Suppressor macrophage treated with lipopolysaccharide for 4 hours (primary cell): ENCODE measurements at places on chromosomes 16 and 17.
A peak's percentile ranks its signal among the peaks of the same experiment; 100 is the strongest.

- DNase-seq = peak; percentile 70
Measured at GRCh38 chr17:57577751-57578607, 167.1 kb downstream of the CCDC182 start.

DNA sequence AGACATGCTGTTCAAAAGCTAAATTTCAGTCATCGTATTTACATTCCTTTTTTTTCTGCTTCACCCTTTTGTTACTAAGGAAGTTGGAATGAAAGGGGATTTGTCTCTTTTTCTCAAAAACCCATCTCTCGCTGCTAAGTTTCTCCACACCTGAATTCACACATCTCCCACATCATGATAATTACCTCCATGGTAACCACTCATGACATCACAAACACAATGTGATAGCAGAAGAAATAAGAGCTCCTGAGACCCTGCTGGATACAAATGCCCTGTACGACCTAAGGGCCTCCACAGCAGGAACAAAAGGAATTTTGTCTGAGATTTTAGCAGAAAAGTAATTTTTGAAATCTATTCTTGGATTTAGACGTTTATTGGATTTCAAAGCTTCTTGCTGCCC lies 82.6 kb upstream of the GNAO1 start:
- DNase-seq = no peak

GRCh38 chr17:4837471-4838308 lies 4.5 kb downstream of the MINK1 start:
- DNase-seq = no peak

DNA sequence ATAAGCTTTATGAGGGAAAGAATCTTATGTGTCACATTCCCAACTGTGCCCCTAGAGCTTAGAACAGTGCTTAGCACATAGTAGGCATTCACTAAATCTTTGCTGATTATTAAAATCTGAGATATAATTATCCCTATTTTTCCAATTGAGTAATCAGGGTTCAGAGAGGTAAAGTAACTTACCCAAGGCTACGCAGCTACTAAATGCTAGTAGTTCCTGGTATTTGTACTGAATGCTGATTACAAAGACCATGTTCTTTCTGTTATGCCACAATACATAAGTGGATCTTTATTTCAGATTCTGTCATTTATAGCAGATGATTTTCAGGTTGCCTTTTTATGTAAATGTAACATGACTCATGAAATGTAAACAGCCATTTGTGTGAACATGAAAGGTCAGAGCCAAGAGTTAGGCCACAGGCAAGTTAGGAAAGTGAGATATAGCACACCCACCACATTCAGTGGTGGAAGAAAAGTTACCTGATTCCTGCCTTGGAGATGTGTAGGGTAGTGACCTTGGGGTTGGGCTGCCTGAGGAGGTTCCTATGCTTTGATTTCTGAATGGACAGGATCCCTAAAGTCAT lies 77.2 kb downstream of the FTO start:
- no peak for DNase-seq

GRCh38 chr17:17059301-17059890 lies 17.1 kb downstream of the MPRIP start:
- DNase-seq = no peak

- peak; percentile 2 for DNase-seq
Measured at GRCh38 chr17:6365200-6365943, 69.5 kb downstream of the AIPL1 start.

GRCh38 chr16:15708096-15708495 lies 58.1 kb downstream of the NDE1 start:
- DNase-seq = no peak

DNA sequence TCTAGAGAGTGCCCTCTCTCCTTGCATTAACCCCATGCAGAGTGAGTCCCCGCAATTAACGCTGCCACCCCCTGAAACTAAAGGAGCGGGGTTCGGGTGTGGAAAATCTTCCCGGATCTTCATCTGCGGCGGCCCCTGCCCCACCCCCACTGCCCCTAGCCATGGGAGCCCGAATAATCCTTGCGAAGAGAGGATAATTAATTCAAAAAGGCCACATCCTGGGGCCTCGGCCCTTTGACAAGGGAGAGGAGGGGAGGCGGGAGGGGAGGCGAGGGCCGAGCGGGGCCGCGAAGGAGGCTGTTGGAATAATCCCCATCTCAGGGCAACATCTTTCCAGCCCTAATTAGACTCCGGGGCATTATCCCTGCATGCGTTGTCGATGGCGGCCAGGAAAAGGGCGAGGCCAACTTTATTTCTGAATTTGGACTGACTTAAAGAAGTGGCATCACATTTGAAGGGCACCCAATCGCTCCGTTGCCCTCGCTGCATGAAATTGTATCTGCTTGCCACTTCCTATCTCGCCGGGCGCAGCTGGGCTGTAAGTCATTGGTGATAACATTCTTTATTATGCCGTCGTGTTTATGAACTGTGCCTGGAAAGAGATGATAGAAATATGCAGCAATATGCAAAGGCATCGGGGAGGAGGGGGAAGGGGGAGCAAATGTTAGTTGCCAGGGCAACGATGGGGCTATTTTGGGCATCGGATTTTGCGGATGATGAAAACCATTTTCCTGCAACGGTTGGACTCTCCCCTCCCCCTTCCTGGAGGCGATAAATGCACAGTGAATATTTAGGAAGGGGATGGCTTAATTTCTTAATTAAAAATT lies 387.1 kb upstream of the TNRC6C start:
- peak; percentile 17 for DNase-seq

DNA sequence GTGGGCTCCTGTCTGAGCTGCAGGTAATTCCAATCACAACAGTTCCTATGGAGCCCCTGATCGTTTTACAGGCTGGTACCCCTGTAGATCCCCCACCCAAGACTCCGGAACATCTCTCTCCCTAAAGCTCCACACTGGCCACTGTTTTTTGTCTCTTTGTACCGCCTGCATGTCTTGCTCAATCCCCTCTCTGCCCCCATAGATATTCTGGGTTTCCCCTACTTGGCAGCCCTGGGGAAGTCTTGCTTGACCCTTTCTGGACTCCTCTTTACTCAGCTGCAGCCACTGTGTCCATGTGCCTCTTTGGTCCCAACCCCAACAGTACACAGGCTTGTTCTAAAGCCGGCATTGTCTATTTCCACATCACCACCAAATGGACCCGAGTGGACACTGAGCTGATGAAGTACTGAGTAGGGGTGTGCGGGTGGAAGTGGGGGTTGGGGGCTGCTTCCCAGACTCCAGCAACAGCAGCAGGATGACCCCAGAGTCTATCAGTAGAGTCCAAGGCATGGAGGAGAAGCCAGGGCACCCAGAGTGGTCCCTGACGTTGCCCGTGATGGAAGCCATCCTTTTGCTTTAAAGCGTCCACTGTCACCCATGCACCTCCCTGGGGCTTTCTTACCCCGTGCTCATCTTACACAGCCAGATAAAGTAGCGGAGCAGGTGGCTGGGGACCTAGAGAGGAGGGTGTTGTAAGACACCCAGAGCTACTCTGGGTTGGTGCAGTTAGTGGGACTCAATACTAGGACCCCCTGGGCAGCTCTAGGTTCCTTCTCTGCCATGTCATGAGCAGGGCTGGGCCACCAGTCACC lies 6.4 kb downstream of the CD300LB start:
- peak; percentile 70 for DNase-seq

- DNase-seq = no peak
Measured at GRCh38 chr16:8768692-8769091, 28.7 kb downstream of the TMEM186 start.

- DNase-seq = no peak
Measured at GRCh38 chr16:84513123-84513522, 8.7 kb upstream of the MEAK7 start.

- no peak for DNase-seq
Measured at GRCh38 chr17:5437721-5438317, 1.1 kb downstream of the C1QBP start.

- no peak for DNase-seq
Measured at GRCh38 chr16:29139261-29139802, 154.5 kb downstream of the LAT start.

DNA sequence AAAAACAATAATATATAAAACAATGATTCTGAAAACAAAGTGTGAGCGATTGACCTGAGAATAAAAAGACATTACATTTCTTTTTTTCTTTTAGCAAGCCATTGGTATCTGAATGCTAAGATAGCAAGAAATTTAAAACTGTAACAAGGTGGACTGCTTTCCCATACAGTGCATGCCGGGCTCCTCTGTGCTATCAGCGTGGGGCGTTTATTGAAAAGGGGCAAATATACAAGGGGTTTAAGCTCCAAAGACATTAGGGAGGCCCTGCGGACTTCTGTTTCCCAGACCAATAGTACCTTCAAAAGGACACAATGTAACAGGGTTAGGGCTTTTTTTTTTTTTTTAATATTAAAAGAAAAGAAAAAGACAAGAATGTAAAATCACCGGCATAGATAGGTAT lies 261.3 kb downstream of the ZFHX3 start:
- DNase-seq = no peak

DNA sequence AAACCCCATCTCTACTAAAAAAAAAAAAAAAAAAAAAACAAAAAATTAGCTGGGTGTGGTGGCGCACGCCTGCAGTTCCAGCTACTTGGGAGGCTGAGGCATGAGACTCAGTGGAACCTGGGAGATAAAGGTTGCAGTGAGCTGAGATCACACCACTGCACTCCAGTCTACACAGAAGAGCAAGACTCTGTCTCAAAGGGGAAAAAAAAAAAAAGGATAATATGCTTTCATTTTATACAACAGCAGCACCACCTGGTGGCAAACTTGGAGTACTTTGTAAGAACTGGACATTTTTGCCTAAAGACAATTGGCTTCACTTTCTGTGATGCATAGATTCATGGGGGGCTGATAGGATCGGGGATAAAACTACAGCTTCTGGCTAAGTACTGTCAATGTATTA lies 8.5 kb downstream of the CHTF8 start:
- DNase-seq = peak; percentile 77

- no peak for DNase-seq
Measured at GRCh38 chr17:58121925-58122324, 26.3 kb upstream of the OR4D1 start.

DNA sequence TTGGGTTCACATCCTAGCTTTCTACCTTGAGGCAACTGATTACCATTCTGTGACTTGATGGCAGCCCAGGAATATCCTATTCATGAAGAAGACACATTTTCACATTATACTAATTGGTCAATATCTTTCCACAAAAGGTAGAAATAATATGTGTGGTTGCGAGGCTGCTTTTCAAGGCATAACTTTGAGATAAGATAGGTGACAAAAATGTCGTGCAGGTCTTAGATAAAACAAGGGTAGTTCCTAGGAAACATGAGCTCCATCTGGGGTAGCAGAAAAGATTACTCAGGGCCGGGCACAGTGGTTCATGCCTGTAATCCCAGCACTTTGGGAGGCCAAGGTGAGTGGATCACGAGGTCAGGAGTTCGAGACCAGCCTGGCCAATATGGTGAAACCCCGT lies 22.3 kb upstream of the TEKT3 start:
- DNase-seq = no peak

GRCh38 chr16:54175552-54176375 lies 110.8 kb downstream of the IRX3 start:
- DNase-seq = no peak

- no peak for DNase-seq
Measured at GRCh38 chr16:4365014-4365406, 6.6 kb upstream of the VASN start.

GRCh38 chr17:50219939-50220465 lies 18.6 kb upstream of the COL1A1 start:
- DNase-seq = no peak

DNA sequence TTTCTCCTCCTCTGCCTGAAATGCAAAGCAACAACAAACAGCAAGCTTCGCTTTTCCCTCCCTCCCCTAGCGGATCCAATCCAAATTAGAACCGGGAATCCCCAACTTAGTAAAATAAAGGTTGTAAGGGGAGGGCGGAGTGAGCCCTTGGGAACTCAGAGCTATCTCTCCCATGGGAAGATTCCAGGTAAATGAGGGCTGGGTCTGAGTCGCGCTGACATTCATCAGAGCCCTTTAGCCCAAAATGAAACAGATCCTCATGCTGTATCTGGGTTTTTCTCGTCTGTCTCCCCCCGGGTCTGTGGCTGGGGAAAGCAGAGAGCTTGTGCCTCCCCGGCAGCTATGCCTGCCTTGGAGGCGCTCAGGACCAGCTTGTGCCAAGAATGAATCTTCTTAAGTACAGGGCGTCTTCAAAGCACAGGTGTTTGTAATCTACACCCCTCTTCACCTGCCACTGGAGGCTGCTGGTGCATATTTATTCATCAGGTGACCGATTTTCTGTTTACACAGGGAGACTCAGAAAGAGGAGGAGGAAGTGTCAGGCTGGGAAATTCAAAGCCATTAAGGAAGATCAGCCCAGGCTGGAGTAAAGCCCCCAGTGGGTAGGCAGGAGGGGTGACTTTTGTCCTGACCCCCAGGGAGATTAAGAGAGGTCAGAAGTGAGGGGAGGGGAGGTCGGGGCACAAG lies 55.0 kb upstream of the GSE1 start:
- no peak for DNase-seq

DNA sequence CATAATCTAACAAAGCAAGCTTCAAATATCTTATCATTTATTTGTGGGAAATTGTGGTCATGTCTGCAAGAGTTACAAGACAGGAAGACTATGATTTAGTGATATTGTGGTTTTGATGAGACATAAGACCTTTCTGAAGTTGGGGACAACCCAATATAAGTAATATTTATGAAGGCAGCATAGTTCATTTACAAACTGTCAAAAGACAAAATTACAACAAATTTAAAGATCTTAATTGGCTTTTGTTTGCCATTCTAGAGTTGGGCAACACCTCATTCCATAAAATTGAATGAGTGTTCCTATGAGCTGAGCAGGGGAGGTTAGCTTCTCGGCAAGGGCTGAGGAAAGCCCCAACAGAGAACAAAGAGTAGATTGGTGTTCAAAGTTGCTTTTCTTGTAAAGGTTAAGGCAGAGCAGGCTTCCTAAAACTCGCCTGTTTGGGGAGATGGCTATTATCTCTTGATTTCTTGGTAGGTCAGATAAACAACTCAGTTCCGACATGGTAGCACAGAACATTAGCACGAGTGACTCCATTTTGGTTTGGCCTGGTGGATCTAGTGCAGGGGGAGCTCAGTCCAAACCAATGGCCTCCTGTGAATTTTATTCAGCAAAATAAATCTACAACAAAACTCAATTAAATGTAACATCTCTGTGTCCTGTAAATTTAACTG lies 10.9 kb upstream of the MMD start:
- no peak for DNase-seq

DNA sequence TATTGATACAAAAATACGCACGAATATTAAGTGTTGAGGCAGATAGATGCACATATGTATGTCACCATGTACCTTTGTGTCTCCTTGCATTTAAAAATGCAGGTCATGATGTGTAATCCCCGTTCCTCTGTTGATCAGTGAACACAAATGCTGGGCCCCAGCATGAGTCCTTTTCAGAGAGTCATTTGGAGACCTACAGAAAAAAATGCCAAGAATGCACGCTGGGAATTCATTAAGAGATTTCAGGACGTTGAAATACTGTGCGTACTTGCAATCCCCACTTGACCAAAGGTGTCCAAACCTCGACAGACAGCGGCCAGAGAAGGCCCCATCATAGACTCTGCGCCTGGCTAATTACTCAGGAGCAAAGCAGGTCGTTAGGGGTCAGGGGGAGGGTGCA lies 496.0 kb downstream of the MAF start:
- DNase-seq = no peak

DNA sequence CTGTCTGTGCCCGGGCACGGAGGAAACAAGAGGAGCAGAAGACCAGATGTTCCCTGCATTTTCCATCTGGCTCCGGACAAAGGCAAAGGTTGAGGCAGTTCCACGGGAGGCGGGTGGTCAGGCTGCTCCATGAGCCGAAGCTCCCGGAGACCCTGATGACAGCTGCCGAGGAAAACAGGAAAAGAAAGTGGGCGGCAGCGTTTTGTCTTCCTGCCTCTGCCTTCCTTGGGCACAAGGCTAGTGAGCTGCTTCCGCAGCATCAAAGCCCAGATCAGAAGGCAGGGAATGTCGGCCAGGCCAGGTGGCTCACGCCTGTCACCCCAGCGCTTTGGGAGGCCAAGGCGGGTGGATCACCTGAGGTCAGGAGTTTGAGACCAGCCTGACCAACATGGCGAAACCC lies 16.2 kb downstream of the SLC43A2 start:
- DNase-seq = no peak
